NCI-H187 (cell line): ENCODE measurements at places on chromosomes 2 and 18.

- no peak for DNase-seq
Observed at GRCh38 chr18:10939822-10940221, 209.5 kb downstream of the PIEZO2 start.

DNA sequence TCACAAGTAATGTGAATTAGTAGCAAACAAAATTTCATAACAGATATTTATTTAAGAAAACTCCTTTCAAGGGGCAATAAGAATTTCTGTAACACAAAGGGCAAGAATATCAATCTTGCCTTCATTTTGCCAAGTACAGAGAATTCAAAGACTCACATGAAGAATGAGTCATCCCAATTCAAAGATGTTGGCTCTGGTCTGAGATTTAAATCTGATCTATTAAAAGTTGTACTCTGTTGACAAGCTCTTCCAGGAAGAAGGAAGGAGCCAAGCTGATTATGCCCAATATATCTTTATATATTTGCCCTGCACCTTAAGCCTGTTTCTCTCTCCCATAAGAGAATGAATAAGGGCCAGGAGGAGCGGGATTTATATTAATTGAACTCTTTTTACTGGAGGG, 55.9 kb upstream of the RPE start:
- DNase-seq, result no peak

GRCh38 chr2:129798626-129799025, 180.8 kb upstream of the RAB6C start:
- no peak for DNase-seq

GRCh38 chr2:112959109-112959812, 18.5 kb upstream of the IL36G start:
- DNase-seq, result no peak

GRCh38 chr2:181563101-181563692, 93.7 kb downstream of the CERKL start:
- DNase-seq, result no peak

DNA sequence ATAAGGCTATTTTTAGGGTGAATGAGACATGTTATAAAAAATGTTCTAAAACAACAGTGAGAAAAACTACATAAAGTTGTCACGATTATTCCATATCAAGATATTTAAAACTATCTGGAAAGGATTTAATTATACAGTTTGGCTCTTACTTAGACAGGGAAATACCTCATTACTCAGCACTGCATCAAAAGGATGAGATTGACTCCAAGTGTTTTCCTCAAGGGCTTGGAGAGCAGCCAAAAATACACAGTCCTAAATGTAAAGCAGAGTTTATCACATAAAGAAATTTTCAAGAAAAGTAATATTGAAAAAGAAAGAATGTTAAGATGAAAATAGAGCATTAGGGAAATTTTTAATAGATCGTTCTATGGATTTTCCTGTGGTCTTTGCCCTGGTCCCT, 285.5 kb upstream of the NETO1 start:
- DNase-seq, result no peak

DNA sequence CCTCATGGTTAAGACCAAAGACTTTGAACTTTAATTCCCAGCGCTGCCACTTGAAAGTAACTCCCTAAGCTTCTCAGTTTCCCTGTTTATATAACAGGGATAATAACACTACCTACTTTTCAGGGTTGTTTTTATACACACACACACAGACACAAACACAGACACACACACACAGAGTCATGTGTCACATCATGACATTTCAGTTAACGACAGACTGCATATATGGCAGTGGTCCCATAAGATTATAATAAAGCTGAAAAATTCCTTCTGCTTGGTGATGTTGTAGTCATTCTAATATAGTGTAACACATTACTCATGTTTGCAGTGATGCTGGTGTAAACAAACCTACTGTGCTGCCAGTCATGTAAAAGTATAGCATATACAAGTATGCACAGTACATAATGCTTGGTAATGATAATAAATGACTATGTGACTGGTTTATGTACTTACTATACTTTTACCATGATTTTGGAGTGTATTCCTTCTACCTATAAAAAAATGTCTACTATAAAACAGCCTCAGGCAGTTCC, 89.2 kb upstream of the ITGA4 start:
- DNase-seq, result no peak

DNA sequence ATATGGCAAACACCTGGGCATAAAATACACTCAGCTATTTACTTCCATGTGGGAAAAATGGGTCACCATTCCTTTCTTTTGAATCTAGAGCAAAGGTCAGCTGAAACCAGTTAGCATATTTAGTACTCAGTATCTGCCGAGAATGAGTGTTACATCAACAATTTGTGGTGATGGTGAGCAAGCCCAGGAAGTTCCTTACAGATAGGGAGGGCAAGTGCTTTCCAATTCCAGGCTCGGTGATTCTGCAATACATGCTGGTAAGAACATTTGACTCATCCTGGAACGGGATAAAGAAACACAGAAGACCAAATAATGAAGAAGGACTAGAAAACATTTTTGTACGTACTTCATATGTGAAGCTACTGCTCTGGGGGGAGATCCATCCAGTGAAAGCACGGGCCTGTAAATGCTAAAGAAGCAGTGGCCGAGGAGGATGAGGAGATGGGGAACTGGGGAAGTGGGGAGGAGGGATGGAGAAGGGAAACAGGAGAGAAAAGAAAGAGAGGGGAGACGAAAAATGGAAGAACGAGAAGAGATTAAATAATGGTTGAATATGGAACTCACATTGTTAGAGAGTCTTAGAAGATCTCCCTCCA, 251.9 kb downstream of the TTC32 start:
- DNase-seq, result no peak

GRCh38 chr2:121710470-121711170, 26.1 kb downstream of the NIFK start:
- DNase-seq, result no peak

DNA sequence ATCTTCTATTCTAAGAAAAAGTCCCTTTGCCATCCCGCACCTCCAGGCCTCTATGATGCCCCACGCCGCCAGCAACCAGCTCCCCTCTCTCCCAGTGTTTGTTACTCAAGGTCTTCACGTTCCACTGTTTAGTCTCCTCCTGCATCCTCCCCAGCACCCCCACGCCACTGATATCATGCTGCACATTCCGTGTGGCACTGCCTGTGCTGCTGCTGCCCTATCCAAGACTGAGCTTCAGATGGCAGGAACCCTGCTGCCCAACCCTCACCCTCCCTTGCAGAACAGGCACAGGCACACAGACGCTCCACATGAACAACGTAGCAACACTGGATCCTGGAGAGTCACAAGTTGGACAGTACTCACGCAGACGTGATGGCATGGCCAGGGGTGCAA, 35.3 kb downstream of the MYO5B start:
- DNase-seq, result no peak

DNA sequence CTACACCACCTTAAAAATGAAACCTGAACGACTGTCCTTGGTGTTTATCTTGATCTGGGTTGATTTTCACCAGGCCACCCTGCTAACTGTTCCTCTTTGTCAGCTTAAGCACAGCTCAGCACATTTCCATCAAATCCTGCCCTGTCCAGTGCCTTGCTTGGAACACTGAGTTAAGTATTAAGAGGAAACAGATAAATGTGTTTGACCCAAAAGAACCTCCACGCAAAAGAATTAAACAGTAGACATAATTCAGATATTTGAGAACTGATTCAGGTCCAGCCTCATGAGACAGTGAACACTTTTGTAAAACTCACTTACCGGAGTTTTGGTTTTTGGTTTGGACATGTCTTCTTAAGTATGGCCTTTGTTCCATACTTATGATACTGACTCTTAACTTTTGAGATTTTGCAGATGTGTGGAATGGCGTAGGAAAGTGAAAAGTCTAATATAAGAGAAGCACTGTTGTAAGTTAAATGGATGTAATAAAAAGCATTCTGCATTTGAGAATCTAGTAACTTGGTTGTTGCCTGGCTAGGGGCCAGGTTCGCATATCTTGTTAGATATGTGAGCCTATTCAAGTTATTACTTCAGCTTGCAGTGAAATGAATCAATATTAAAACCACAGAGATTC, 88.9 kb upstream of the SERPINE2 start:
- no peak for DNase-seq

DNA sequence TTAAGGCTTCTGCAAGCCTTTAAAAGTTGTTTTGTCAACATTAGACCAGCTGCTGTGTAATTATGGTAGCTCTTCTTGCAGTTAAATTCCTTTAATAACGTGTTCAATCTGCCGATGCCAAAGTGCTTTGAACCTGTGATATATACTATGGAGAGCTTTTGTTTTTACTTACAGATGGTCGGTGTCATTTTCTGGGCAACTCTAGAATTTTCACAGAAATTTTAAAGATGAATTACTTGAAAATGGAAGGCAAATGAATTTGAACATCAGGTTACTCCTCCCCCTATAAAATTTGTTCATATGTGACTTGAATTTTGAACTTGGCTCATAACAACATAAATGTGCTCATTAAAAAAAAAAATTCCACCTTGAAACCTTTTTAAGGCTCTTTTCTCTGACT, 23.0 kb downstream of the LYPD6 start:
- no peak for DNase-seq

DNA sequence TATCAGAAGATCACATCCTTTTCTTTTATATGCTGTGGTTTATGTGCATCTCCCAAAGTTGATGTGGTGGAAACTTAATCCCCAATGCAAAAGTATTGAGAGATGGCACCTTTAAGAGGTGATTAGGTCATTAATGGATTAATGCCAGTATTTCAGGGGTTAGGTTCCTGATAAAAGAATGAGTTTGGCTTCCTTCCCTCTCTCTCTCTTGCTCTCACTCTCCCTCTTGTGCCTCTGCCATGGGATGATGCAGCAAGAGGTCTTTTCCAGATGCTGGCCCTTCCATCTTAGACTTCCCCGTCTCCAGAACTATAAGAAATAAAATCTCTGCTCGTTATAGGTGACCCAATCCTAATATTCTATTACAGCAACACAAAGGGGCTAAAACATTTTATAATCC, 85.0 kb downstream of the TTC27 start:
- no peak for DNase-seq

DNA sequence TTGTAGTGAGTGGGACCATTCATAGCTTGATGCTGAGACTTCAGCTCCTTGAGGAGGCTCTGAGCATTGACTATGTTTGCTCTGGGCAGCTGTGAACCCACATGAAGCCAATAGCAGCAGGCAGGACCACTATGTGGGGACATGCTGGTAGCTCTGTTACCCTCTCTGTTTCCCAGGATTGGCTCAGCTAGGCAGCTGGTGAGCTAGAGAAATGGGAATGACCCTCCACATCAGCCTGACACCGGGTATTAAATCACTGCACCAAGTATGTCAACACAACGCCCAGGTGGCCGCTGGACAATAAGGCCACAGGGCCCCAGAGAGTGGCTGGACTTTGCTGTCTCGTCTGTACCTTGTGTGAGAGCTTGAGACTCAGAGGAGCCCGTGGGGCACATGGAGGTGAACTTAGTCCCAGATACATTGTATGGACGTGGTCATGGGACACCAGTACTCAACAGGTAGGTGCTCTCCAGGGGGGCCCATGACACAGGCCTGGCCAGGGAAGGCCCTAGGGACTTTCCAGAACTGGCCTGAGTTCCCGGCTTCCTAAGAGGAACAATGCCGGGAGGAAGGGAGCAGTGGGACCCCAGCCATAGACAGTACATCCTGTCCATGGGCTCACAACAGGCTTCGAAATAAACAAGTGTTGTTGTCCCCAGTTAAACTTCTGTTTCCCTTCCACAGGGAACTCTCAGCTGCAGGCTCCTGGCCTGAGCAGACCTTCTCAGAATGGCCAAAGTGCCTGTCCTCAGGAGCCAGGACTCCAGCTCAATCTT, 35.2 kb downstream of the HS1BP3 start:
- no peak for DNase-seq

- peak; percentile 75 for DNase-seq
Observed at GRCh38 chr2:68751397-68752339, 17.1 kb downstream of the ARHGAP25 start.

- DNase-seq, result no peak
Observed at GRCh38 chr2:9071032-9071431, 67.5 kb upstream of the MBOAT2 start.

GRCh38 chr2:106192752-106193689, 1.1 kb downstream of the UXS1 start:
- DNase-seq, result peak; percentile 49

DNA sequence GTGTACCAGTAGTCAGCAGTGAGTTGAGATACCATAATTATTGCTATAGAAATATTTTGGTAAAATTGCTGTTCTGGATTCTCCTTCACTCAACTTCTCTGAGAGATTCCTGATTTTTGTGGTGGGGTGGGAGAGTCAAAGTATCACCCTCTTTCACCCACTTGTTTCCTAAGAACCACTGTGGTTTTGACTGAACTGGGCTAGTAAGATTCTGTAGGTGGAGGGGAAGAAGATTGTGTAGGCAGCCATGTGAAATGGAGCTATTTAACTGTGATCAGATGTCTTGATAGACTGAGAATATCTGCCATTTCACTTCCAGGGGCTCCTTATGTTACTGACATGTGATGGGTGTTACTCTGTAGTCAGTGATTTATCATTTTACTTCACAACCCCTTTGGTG, 45.3 kb downstream of the BIRC6 start:
- DNase-seq, result no peak

GRCh38 chr2:44120428-44120827, 48.2 kb upstream of the PPM1B start:
- DNase-seq, result no peak

DNA sequence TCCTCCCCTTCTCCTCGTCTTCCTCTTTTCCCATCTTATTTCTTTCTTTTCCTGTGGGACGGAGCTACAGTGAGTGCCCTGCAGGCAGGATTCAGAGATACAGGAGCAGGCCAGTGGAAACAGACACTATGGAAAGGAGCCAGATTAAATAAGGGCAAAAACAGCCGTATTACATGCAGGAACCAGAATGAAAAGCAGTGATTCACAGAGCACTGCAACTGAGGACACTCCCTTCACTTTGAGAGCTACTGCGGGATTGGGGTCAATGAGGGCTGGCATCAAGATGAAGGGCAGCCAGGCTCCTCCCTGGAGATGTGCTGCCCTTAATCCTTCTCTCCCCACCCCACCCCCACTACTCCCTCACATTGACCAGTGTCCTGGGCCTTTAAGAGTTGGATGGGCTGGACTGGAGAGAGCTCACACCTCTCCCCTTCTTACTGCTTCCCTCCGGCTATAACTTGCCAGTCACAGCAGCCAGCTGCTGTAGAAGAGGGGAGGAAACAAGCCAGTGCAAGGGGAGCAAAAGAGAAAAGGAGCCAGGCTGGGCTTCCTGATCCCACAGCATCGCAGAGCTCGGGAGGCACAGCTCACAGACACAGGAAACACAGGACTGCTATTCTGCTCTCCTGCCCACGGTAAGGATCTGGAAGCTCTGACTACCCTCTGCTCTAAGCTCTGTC, at the start of gene PLCD4:
PLCD4 (plus strand) TSS at position 464 of the 680 bp plus-strand sequence. CDS start 7,841 bp downstream, outside the sequence.
- no peak for DNase-seq

GRCh38 chr2:74779265-74779558, 54.7 kb upstream of the HK2 start:
- DNase-seq, result no peak

GRCh38 chr2:219461047-219461514, 26.4 kb downstream of the SPEG start:
- no peak for DNase-seq

DNA sequence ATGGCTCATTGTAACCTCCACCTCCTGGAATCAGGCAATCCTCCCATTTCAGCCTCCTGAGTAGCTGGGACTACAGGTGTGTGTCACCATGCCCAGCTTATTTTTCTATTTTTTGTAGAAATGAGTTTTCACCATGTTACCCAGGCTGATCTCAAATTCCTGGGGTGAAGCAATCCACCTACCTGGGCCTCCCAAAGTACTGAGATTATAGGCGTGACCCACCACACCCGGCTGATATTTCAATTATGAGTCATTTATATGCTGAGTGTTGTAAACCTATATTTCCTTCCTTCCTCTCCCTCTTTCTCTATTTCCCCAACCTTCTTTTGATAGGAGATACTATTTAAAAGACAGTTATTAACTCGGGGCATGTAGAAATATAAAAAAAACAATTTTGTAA, 469.6 kb upstream of the ID2 start:
- no peak for DNase-seq
